ENCODE measurements at places on chromosomes 16 and 17.

DNA sequence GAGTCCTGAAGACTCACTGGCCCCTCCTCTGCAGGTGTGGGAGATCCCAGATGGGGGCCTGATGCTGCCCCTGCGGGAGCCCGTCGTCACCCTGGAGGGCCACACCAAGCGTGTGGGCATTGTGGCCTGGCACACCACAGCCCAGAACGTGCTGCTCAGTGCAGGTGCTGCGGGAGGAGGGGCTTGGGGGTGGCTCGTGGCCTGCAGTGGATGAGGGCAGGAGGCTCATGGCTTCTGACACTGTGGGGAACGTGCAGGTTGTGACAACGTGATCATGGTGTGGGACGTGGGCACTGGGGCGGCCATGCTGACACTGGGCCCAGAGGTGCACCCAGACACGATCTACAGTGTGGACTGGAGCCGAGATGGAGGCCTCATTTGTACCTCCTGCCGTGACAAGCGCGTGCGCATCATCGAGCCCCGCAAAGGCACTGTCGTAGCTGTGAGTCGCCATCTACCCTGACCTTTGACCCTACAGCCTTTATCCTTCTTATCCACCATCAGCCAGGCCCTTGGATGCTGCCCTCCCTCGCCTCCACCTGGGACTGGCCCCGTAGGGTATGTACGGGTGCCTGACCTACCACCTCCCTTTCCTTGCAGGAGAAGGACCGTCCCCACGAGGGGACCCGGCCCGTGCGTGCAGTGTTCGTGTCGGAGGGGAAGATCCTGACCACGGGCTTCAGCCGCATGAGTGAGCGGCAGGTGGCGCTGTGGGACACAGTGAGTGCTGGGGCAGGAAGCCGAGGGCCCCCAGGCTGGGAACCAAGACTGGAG, 3.6 kb downstream of the CORO1A start:
- DNase-seq, result no peak

DNA sequence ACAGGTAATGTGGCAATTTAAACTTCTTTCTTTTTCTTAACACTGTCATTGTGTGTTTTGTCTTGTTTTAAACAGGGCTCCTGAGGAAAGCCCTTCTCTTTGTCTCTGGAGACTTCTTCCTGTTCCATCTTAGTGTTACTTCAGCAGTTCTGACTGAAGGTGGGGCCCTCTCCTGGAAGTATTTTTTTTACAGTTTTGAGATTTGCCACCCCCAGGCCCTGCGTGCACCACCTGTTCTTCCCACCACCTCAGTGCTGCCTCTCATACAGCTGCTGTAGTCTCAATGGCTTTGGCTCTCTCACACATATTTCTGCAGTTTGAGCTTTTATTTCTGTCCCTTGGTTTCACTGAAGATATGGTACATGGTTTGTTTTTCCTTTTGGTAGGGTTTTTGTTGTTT, 52.5 kb upstream of the ALDH3A1 start:
- no peak for DNase-seq

DNA sequence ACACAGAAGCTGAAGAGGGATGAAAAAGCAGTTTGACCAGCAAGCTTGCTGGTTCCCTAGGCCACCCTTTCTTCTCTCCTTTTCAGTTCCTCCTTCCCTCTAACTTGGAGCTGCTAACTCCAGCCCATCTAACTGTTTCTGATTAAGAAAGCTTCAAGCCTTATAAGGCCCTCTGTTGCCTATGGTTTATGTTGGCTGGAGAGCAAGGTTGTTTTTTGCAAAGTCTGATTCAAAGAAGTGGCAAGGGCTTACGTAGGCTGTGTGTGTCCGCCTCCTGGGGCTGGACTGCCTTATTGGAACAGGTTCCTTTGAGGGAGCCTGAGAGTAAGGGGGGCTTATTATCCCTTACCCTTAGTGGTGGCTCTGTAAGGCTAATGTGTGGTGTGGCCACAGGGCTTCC, 7.1 kb downstream of the AKAP1 start:
- DNase-seq, result peak; percentile 12

- DNase-seq, result no peak
These were observed 3.5 kb downstream of the PIPOX start for GRCh38 chr17:29046473-29046839.

DNA sequence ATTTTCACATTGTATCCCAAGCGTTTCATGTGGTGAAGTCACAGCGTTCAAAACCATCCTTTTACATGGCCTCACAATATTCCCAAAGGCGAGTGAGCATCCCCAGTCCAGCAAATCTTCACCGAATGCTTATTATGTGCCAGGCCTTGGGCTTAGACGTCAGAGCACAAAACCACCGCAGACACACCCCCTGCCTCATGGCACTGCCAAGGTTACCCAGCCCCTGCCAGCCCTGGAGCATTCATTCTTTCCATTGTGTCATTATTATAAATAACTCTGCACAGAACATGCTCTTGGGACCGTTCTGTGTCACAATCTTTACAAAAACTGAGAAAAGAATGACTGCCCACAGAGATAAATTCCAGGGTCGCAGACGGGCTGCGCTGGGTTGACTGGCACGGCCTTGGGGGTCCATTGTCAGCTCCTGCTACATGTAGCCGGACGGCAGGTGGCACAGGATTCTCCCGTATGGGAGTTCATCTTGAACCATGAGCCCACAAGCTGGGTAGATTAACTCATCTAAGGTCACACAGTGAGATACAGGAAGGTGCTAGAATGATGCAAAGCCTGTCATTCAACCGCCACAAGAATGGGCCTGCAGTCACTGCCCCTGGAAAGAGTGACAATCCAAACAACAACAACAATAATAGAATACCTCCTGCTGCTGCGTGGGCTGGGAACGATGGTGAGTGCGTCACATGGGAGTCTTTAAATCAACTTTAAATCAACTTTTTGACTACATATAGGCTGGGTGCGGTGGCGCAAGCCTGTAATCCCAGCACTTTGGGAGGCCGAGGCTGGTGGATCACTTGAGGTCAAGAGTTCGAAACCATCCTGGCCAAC, 4.5 kb upstream of the NECAB2 start:
- no peak for DNase-seq

- no peak for DNase-seq
These were observed 76.9 kb downstream of the NF1 start for GRCh38 chr17:31171701-31172100.
